ENCODE measurements at places on chromosomes 4 and X.

DNA sequence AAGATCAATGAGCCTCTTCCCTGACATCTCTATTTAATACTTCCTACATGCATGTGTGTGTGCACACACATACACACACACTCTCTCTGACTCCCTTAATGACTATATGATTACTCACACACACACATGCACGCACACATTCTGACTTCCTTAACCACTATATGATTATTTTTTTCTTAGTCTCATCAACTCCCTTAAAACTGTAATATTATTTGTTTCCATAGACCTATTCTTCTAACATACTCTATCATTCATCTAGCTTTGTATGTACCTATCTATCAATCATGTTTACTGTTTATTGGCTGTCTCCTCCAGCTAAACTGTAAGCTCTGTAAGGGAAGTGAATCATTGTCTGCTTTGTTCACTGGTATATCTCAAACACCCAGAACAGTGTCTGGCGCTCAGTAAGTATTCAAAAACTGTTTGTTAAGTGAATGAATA lies 236.6 kb downstream of the RASL11B start:
- no peaks in the 10 kb centered on the region for H3K36me3 ChIP-seq
- DNase-seq = no peak
- H3K4me3 ChIP-seq = no peak overlapping the region
- no peak overlapping the region for H3K27ac ChIP-seq
- H3K4me1 ChIP-seq = no peaks in the 10 kb centered on the region

GRCh38 chr4:144318797-144319196 lies 178.3 kb upstream of the GYPA start:
- peaks cover 15% of the 10 kb centered on the region for H3K36me3 ChIP-seq
- no peaks in the 10 kb centered on the region for H3K4me1 ChIP-seq
- H3K27me3 ChIP-seq = no peaks in the 10 kb centered on the region
- no peak for DNase-seq
- H3K27ac ChIP-seq = no peak overlapping the region

DNA sequence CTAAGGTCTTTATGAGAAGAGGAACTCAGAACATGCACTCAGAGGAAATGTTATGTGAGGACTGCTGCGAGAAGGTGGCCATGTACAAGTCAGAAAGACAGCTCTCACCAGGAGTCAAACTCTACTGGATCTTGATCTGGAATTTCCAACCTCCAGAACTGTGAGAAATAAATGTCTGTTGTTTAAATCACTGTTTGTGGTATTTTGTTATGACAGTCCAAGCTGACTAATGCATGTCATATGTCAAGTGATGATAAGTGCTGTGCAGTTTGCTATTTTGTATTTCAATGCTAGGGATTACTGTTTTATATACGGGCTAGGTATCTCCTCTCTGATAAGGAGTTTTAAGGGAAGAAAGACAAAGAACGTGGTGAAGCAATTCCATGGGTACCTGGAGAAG lies 162.3 kb downstream of the CPEB2 start:
- peaks cover 11% of the 10 kb centered on the region for H3K4me1 ChIP-seq
- H3K36me3 ChIP-seq = no peaks in the 10 kb centered on the region
- no peak overlapping the region for H3K4me3 ChIP-seq
- H3K27me3 ChIP-seq = no peaks in the 10 kb centered on the region
- DNase-seq = no peak
- H3K27ac ChIP-seq = no peak overlapping the region

GRCh38 chr4:69025999-69026387 lies 70.3 kb upstream of the UGT2B7 start:
- DNase-seq = no peak
- no peaks in the 10 kb centered on the region for H3K4me1 ChIP-seq
- no peak overlapping the region for H3K4me3 ChIP-seq
- no peak overlapping the region for H3K27ac ChIP-seq

DNA sequence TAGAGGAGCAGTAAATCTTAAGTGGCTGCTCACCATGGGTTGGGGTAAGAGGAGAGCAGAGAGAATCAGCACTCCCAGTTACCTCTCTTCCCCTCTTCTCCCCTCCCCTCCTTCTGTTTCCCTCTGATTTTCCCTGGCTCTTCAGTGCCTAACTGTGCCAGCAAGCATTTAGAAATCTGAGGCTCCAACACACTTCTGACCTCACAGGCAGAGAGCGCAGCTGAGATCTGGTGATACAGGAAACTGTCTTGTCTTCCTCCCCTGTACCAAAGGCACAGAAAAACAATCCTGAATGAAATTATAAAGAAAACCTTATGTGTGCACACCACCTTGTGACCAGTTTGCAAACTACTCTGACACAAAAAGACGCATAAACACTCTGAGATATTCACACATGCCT lies 82.4 kb upstream of the SMIM10 start:
- no peak overlapping the region for H3K4me3 ChIP-seq
